Naive B cell (primary cell): ENCODE measurements at places on chromosomes 1 and 21. TPM values are rescaled to one million over a fixed set of nuclear protein-coding genes. Genes with fewer than 3 reads are reported as not detected.

DNA sequence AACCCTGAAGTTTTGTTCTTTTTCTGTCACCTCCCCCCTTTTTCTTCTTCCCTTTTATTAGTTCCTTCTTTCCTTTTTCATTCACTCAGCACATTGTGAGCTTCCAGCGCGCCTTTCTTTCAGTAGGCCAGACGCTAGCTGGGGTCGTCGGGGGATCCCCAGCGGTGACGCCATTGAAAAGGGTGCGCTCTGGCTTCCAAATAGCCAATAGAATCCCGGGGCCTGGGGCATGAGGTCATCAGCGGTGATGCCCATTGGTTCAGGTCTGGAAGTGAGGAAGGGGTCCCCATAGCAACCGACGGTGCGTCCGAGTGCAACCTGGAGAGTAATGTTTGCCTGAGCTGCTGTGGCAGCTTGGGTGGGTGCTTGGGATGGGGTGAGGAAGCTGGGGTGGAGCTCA is 6.9 kb upstream of the EFNA3 start:
- no peak for DNase-seq

DNA sequence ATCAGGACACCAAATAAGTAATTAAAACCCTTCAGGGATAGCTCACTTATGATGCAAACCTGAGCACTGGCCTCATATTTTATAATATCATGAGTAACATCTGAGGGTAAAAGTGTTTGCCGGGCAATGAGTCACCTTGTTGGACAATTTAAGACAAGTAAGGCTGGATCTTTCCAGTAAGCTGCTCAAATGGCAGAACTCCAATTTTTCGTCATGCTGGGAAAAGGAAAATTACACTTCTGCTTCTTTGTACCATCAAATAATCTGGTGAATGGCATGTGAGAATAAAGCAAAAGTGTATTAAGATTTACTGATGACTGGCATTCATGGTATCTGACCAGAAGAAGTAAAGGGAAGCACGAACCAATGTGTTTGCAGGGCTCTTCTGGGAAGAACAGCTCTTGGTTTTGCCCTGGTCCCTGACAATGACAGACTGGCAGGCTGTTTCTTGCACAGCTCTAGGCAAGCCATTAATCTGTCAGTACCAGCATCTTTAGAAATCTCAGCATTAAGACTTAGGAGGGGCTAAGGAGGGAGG is 392.2 kb downstream of the VAV3 start:
- no peak for DNase-seq

- no peak for DNase-seq
Observed at GRCh38 chr21:42461881-42462877, 33.8 kb downstream of the RSPH1 start.

DNA sequence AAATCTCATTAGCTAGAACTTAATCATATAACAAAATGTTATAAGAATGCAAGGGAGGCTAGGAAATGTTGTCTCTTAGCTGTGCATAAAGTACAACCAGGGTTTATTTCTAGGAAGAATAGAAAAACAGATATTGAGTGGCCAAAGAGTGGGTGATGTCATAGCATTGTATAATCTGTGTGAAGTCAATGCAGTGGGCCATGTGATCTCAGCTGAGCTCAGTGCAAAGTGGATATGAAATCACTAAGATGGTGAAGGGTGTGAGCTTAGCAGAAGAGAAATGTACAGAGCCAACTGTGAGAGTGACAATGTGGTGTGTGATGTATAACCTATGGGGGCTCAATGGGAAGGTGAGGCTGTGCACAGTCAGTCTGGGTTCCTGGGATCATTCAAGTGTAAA is 29.7 kb upstream of the DUSP23 start:
- no peak for DNase-seq

DNA sequence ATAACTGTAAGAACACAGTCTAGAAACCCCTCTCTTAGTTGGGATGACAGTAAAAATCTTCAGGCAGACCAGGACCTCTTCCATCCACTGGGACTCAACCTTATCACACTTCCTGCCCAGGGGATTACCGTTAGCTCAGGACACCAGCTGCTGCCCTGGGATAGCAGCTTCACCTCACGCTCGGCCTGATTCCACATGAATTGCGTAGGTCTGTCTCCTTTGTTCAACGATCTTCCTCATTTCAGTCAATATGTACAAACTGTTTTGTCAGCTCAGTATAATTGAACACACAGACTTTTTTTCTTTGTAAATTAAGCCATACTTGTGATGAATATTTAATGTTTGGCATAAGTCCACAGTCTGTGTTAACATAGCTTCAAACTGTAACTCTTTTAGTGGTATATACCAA is 290.4 kb downstream of the GRIK1 start:
- no peak for DNase-seq

DNA sequence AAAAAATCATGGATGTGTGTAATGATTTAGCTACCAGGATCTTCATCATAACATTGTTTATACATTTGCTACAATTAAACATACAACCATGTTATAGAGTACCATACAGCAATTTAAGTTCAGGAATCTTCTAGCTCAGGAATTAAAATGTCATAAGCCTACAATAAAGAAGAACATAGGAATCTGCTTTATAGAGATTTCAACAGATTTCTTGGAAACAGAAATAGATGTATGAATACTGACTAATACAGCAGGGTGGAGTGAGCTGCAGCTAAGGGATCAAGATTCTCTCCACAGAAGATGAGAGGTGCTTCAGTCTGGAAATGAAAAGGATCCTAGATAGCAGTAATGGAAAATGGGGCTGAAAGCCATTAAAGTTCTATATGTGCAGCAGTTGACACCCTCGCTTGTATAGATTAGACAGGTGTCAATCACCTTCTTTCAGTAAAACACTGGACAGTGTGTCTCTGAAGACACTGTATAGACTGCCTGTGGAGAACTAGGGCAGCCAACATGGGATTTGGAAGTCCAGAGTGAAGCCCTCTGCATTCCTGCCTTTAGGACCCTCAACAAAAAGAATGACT is 73.9 kb downstream of the DNTTIP2 start:
- no peak for DNase-seq

DNA sequence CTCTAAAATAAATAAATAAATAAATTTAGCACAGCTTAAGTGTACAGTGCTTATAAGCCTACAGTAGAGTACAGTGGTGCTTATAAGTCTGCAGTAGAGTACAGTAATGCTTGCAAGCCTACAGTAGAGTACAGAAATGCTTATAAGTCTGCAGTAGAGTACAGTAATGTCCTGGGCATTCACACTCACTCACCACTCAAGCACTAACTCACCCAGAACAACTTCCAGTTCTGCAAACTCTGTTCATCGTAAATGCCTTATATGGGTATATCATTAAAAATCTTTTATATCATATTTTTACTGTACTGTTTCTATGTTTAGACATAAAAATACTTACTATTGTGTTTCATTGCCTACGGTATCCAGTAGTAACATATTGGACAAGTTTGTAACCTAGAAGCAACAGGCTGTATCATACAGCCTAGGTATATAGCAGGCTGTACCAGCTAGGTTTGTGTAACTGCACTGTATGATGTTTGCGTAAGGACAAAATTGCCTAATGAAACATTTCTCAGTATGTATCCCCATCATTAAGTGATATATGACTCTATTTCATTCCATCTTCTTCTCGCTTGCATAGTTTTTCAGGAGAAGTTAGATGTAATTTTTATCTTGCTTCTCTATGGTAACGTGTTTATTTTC is 14.0 kb upstream of the S100B start:
- DNase-seq = no peak

DNA sequence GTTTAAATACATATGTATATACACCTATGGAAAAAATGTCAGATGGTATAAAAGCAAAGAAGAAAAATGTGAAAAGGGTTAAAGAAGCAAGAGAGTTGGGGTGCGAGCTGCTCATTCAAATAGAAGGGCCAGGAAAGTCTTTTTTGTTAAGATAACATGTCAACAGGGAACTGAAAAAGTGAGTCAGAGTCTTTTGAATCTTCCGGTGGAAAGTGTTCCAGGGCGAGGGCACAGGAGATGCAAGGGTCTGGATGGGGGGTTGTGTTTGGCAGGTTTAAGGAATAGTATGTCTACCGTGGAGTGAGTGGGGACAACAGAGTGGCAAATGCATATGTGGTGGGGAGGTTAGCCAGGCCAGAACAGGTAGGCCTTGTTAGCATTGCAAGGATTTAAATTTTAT is 22.2 kb upstream of the GNG12 start:
- no peak for DNase-seq

- no peak for DNase-seq
Observed at GRCh38 chr1:84174051-84174556, 30.0 kb downstream of the PRKACB start.

- DNase-seq = no peak
Observed at GRCh38 chr1:69403756-69404320, 163.9 kb upstream of the LRRC7 start.

- no peak for DNase-seq
Observed at GRCh38 chr1:51922040-51922439, 43.5 kb upstream of the NRDC start.

DNA sequence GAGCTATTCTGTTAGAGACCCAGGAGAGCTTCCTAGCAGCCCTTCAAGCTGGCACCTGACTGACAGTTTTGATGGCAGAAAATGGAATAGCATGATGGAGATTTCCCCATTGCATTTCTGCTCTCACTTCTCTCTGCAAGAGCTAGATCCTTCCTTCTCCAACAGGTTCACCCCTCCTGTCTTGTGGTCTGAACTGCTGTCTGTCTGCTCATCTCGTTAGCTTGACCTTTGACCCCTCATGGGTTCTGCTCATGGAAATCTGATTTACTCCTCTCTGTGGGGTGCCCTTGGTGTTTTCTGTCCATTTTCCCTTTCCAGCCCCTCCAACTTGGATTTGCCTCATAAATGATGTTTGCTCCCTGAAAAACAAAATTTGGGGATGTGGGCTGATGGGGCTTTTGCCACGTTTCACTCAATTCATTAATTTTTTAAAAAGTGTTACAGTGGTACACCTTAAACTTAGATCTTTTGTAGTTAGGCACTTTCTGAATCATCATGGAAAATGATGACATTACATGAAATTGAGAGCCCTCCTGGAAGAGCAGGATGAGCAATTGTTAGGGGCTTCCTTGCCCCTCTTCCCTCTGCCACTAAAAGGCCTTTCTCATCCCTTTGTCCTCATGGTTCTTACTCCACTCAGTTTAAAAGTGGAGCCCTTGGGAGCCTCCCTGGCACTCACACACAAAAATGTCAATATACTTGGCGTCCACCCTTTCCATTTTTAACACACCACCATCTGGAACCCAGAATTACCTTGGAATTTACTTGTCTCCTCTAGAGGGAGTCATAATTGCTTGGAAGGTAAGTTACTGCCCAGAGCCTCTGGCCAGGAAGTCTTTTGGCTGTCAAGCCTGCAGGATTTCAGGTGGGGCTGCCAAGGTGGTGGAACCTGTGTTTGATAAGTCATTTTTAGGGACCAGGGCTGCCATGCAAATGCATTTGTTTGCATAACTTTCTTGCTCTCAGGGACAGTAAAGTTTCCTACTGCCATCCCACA is 31.9 kb upstream of the IL19 start:
- DNase-seq = no peak

- no peak for DNase-seq
Observed at GRCh38 chr1:56125316-56125715, 454.0 kb downstream of the PLPP3 start.

- DNase-seq = no peak
Observed at GRCh38 chr1:109396871-109397580, 692 bp downstream of the SORT1 start.

DNA sequence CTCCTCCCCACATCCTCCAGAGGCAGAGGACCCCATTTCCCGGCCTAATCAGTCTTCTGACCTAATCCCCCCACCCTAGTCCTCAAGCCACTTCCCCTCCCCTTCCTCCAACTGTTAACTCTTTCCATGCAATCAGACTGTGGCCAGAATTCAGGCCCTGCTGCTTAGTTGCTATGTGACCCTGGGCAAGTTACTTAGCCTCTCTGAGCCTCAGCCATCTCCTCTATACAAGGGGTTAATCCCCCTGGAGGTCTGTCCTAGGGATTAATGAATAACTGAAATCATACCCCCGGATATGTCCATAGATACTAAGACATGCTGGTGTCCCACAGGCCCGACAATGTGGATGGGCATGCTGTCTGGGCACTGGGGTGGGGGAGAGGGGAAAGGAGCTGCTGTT is 18.3 kb downstream of the AHDC1 start:
- DNase-seq = no peak

- no peak for DNase-seq
Observed at GRCh38 chr1:14217384-14217783, 381.1 kb upstream of the KAZN start.

- no peak for DNase-seq
Observed at GRCh38 chr1:50620680-50621329, 197.6 kb upstream of the DMRTA2 start.

DNA sequence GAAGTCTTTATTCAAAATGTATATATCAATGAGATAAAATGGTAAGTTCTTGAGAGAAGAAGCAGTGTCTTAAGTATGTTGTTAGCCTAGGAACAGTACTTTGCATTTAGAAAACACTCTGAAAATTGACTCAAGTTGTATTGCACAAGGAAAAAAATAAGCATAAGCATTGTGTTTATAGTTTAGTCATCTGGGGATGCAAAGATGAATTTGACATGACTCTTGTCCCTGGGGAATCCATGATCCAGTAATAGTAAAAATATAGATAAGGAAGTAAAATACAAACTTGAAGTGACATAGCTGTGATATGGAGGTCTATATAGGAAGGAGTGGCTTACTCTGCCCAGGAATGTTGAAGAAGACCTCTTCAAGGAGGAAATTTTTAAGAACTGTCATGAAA is 185.0 kb upstream of the PTBP2 start:
- no peak for DNase-seq

DNA sequence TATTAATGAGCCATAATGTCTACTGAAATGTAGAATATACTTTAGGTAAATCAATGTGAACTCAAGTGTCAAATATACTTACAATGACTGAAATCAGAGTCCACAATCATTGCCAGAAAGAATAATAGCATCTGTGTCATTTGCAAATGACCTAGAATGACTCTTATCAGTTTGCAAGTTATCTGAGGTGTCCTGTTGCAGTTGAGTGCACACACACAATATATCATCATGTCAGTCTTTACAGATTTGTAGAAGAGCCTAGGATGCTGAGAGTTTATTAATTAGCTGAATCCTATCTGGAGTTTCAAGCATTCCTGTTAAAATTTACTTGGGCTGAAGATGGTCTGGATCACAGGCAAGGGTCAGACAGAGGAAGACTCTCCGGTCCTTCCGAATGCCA is 324.0 kb upstream of the GREM2 start:
- no peak for DNase-seq

GRCh38 chr1:15465674-15466073 is 9.1 kb downstream of the CELA2A start:
- no peak for DNase-seq

ARHGEF16 gene
- polyA plus RNA-seq = not detected

GCSAML gene
- polyA plus RNA-seq = not detected

RGS4 gene
- polyA plus RNA-seq = not detected

C1QTNF12 gene
- polyA plus RNA-seq = not detected

PLA2G2F gene
- polyA plus RNA-seq = not detected

KRTAP11-1 gene
- polyA plus RNA-seq = not detected

MYCL gene
- not detected for polyA plus RNA-seq

CEP350 gene
- 38.7 TPM for polyA plus RNA-seq
